ENCODE measurements at places on chromosomes 1 and 21. TPM values are rescaled to one million over a fixed set of nuclear protein-coding genes. Genes with fewer than 3 reads are reported as not detected.

GRCh38 chr1:9996624-9997582 lies at the start of gene RBP7:
Gene RBP7, plus strand, starts transcription at chr1:9997228. Its CDS starts 31 bp downstream, at chr1:9997259.
- peaks cover 12% of the 10 kb centered on the region for H3K27me3 ChIP-seq
- peaks cover 15% of the 10 kb centered on the region for H3K4me1 ChIP-seq
- H3K36me3 ChIP-seq = no peaks in the 10 kb centered on the region
- peak within 1 kb of the TSS; percentile 58 for H3K4me3 ChIP-seq
- DNase-seq = no peak

DNA sequence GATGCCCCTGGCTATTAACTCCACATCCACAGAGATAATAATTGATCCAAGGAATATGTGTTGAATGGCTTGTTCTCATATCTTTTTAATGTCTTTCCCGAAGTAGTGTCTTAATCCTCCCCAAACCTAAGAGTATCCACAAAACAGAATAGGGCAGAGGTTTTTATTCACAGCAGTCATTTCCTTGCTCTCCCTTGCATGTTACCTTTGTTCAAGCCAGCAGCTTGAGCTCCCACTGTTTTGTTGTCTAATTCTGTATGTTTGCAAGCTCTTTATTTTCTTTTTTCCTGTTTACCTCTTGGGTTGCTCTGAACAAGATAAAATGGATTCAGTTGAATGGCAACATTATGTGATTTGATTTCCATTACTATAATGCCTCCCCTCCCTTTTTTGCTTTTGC lies 308.6 kb upstream of the ZP4 start:
- H3K36me3 ChIP-seq = no peaks in the 10 kb centered on the region
- H3K4me3 ChIP-seq = no peak overlapping the region
- no peak overlapping the region for H3K27ac ChIP-seq
- no peak for DNase-seq

DNA sequence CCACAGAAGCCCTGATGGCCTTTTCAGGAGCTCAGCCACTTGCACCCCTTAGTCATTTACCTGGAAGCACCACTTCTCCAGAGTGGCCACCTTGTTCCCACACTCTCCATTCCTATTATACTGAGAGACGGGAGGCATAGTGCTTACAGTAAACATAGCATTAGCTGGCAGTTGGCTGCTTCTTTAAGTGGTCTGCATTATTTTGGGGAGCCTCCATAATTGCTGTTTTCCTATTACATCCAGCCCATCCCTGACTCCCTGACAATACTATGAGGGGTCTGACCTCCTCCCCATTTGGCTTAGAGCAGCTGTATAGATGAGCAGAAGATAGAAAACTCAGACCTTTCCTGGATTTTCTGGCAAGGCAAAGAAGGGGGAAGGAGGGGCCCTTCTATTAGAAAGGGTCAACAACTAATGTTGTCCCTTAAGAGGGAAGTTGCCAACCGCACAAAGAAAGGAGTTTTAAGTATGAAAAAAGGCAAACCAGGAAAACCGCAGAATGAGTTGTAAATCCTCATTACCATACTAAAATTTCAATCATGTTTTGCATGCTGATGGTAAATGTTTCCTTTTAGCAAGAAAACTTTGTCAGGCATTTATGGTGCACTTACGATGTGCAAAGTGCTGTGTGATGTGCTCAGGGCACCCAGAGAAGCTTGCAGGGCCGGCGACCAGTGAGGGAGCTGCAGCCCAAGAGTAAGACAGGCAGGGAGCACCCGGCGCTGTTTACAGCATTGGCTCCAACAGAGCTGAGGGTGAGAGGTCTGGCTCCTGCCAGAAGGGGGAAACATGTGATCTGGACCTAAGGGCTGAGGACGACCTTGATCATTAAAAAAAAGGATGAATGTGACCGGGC lies 167.3 kb downstream of the ZZZ3 start:
- peak overlapping the region; percentile 44 for H3K27ac ChIP-seq
- H3K4me3 ChIP-seq = no peak overlapping the region
- peaks cover 13% of the 10 kb centered on the region for H3K4me1 ChIP-seq
- H3K36me3 ChIP-seq = no peaks in the 10 kb centered on the region
- H3K27me3 ChIP-seq = no peaks in the 10 kb centered on the region

The PROK1 gene
- total RNA-seq = not detected

GRCh38 chr1:176801514-176802020 lies 338.6 kb downstream of the PAPPA2 start:
- no peak for DNase-seq
- no peaks in the 10 kb centered on the region for H3K27me3 ChIP-seq
- no peaks in the 10 kb centered on the region for H3K36me3 ChIP-seq
- no peak overlapping the region for H3K4me3 ChIP-seq

DNA sequence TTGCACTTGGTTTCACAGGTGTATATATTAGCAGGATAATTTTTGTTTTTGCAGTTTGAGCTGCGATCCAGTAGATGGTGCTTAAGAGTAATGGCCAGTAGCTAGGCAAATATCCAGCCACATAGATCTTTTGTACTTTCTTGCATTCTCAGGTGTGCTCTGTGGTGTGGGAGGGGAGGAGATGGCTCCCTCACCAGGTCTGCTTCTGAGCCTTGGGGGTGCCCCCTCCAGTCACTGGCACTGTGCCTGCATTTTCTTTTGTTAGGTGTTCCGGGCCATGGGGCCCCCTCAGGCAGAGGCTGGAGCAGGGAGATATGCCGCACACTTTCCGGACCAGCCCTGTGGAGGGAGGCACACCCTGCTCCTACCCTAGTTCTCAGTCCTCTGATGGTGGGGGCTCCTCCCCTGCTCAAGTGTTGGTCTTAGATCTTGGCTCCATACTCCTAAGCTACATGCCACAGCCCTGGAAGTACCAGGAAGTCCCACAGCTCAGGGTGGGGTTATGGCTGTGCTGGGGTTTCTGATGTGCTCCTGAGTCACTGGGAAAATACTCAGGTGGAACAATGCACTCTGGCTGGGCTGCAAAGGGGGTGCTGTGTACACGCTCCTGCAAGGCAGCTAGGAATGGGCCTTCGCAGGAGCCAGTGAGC lies 197.6 kb upstream of the DMRTA2 start:
- H3K4me1 ChIP-seq = no peaks in the 10 kb centered on the region
- H3K4me3 ChIP-seq = no peak overlapping the region
- H3K27ac ChIP-seq = no peak overlapping the region
- DNase-seq = no peak

DNA sequence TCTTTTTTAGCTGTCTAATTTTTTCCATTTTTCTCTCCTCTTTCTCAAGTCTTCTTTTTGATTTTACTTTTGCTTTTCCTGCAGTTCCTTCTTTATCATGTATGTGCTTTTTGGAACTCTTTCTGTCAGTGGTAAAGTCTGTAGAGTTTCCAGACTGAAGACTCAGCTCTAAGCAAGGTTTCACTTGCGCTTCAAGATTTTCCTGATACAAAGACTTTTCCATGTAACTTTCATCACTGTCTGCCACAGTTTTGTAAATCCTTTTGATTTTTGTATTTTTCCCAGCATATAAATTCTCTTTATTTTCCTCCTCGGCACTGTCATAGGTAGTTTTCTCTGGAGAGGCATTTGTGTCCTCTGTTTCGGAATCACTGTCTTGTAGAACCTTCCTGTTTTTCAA lies 5.5 kb downstream of the CLSPN start:
- H3K27ac ChIP-seq = no peak overlapping the region
- H3K36me3 ChIP-seq = no peaks in the 10 kb centered on the region
- DNase-seq = no peak
- H3K27me3 ChIP-seq = no peaks in the 10 kb centered on the region
- no peak overlapping the region for H3K4me3 ChIP-seq
